ENCODE measurements at places on chromosomes 6 and 20.

- DNase-seq = no peak
Measured at GRCh38 chr6:38646166-38646878, 6.6 kb upstream of the BTBD9 start.

GRCh38 chr6:111242452-111242851 lies 155.1 kb downstream of the SLC16A10 start:
- DNase-seq = no peak

GRCh38 chr6:56842686-56843475 lies 112.0 kb upstream of the BEND6 start:
- DNase-seq = no peak

GRCh38 chr20:59032713-59033059 lies 551 bp upstream of the ATP5F1E start:
- no peak for DNase-seq

GRCh38 chr20:20331156-20331555 lies 36.7 kb upstream of the INSM1 start:
- DNase-seq = no peak

DNA sequence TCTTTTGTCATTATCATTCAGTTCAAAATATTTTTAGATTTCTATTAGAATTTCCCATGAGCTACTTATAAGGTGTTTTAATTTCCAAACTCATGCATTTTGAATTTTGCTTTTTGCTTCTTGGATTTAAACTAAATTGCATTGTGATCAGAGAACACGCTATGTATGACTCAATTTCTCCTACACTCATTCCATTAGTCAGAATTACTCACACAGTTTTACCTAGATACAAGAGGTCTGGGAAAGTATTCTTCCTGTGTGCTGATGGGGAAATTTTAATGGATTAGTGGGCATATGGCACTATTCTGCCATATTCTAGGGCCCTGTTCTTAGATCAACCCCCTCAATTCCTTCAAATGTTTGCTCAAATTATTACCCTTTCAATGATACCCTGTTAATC lies 49.9 kb upstream of the BMP5 start:
- DNase-seq = no peak

DNA sequence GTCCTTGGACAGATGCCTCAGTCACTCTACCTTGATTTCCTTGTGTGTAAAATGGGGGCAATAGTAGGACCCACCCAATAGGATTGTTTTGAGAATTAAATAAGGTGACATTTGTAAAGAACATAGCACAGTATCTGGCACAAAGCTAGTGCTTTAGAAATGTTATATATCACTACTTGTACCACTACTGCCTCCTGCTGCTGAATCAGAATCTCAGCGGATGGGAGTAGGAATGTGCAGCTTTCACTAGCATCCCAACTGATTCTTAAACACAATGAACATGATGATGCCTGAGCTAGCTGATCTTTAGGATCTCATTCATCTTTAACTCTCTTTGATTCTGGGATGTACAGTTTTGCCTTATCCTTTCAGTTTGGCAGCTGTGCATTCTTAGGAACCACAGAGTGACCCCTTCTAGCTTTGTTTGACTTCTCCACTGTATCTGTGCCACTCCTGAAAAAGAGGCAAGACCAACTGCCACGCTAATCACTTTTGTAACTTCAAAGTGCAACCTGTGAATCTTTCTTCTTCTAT lies 7.2 kb downstream of the PBOV1 start:
- no peak for DNase-seq

DNA sequence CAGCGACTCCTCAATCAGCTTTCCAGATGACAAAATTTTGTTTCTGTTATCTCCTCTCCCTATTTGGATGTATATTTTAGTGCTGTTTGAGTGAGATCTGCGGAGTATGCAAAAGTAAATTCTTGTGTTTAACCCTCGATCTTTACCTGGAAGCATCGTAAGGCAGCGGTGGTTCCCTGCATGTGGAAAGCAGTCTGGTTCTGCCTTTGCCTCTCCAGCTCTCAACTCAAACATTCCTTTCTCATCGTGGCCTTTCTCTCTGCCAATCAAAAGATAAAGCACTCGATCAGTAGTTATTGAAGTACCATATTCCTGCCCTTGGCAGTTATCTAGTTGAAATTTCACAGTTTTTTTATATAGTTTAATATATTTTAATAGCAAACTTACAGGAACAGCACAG lies 44.0 kb upstream of the BTN3A2 start:
- DNase-seq = no peak

DNA sequence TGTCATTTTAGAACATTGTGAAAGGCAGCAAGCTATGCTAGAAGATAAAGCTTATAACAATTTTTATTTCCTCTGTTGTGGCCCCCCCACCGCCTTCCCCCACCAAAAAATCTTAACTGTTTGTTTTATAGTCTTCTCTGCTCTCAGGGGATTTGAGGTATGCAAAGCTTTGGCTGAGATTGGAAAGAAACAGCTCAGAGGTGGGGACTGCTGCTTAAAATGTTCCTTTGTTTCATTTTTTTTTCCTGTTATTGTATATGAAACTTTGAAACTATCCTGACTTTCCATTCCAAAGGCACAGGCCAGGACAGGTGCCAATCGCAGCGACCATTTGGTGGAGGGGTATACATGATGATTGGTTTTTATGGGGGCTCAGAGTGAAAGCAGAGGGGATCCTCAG lies 114.7 kb upstream of the PHACTR1 start:
- DNase-seq = no peak

DNA sequence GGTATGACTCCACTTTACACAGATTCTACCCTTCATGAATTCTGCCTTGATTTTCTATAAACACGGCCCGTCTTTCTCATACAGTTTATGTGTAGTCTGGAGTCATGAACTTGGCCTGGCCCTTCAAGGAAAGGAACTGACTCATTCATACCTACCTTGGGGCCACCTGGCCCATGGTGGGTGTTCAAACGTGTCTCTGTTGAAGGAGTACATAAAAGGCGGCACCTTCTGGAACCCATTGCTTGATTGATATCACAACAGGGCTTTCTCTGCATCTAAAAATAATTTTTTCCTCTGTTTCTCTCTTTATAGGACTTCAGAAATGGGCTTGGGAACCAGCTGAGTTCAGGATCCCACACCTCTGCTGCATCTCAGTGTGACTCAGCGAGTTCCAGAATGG lies 363.0 kb upstream of the SOX4 start:
- no peak for DNase-seq

DNA sequence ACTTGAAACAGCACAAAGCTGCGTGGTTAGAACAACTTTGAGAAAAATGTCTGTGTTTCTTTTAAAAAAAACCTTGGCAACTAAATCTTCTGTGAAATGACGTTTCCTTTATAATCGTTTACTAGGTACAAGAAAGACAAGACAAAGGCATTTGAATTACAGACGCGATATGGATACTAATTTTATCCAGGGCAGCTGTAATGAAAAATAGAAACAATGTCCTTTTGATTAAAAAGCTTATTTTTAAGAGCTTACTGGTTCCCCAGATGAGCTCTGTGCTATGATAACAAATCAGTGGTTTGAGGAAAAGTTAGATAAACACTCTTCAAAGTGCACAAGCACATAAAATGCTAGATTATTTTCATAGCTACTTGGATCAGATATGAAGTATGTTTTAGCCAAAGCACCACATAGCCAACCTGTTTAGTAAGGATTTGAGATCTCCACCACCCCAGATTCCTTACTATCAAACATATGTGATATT lies 1.6 kb upstream of the SYNCRIP start:
- no peak for DNase-seq

DNA sequence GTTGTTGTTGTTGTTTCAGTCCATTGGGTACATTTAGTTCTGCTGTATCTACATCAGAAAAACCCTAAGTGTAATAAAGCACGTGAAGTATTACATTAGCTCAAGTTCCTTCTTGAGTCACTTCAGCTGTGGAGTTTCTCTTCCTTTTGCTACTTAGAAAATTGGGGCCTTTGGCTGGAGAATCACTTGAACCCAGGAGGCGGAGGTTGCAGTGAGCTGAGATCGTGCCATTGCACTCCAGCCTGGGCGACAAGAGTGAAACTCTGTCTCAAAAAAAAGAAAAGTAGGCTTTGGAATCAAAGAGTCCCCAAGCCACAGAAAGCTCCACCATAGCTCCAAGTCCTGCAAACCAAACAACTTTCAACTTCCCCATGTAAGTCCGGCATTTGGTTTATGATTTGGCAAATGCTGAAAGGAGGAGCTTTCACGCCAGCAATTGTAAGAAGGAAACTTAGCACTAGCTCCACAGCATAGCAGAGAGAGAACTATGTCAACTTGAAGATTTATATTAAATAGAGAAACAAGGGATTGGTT lies 56.5 kb upstream of the RNF144B start:
- no peak for DNase-seq

- DNase-seq = no peak
Measured at GRCh38 chr6:147141711-147142308, 62.4 kb upstream of the STXBP5 start.

- no peak for DNase-seq
Measured at GRCh38 chr6:41442800-41443501, 103.2 kb upstream of the FOXP4 start.

GRCh38 chr6:64197246-64197645 lies 561.6 kb downstream of the PHF3 start:
- DNase-seq = no peak

DNA sequence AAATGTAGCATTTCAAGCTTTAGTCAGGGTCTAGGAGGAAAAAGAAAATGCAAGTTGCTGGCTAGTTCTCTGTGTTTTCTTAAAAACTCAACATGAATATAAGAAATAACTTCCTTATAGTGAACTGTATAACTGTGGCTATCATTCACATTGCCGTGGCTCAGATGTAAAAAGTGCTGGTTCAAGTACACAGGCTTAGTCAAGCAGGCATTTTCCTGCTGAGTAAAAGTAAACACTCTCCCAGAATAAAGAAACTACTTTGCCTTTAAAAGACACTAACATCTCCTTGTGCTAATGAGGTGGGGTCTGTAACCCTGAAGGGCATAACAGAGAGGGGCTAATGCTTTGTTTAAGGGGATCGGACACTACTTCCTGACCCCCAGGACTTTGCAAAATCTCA lies 3.3 kb downstream of the ATP5F1E start:
- DNase-seq = no peak

DNA sequence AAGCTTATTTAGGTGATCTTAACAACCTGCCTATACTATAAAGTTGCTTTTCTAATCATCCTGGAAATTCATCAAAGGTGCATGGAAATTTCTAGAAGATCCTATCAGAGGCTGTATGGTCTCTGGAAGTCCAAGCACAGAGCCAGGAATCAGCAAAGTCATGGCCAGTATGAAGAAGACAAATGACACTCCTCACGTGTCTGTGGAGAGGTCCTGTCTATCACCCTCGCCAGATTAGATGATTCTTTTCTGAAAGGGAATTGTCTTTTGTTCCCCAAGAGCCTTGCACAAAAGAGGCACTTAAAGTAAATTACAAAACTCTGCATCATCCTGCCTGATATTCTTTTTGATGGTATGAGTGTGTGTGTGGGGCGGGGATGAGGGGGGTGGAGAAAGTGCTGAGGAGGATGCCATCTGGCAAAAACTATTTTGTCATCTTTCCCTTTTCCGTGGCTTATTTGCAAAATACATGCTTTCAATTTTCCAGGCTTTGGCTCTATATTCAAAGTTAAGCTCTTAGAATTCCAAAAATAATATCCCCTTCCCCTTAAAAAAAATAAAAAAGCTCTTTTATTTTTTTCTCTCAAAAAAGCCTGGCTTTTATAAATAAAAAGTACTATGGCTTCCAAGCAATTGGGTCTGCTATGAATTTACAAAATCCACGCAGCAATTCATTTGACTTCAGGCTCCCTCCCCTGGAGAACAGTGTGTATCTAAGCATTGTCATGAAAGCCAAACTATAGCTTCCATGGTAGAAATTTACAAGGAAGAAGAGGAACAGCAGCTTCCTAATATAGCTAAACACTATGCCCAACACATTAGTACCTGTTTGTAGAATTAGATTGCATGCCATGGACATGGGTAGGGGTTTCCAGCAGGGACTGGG lies 185.2 kb upstream of the ARG1 start:
- no peak for DNase-seq

DNA sequence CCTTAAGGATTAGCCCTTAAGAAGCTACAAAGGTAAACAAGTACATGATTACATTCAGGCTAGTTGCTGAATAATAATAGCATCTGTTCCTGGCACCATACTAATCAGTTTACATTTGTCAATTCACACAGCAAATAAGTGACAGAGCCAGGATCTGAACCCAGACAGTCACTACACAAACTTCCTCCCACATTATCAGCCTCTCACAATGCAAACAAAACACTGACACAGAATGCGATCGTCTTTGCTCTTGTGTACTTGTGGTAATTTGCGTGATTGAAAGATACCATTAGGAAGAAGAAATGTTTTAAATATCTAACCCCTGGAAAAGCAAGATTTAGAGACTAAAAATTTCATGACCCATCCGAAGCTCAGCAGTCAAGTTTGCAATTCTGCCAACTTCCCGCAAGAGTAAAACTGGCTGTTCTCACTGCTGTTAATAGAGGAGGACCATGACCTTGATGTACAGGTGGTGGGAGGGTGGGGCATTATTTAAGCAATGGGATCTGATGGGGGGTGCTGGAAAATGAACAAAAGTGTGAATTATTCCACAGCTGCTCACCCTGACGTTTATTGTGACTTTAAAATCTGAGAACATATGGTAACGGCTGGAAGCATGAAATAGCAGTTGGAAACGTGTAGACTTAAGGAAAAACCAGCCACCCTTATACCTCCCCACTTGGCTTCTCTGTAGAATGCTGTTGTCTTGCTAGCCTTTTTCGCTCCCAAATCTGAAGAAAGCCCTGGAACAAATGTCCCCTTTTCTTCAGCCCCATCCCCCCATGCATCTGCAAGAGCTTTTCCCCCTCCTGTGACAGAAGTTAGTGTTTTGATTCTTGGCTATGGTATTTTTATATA lies 95.3 kb upstream of the ARMC2 start:
- DNase-seq = no peak

GRCh38 chr20:62663145-62664018 lies 21.1 kb downstream of the SLCO4A1 start:
- DNase-seq = no peak

GRCh38 chr20:31497838-31498540 lies 16.3 kb upstream of the HM13 start:
- DNase-seq = no peak

- no peak for DNase-seq
Measured at GRCh38 chr20:2825761-2826160, 9.6 kb downstream of the TMEM239 start.

DNA sequence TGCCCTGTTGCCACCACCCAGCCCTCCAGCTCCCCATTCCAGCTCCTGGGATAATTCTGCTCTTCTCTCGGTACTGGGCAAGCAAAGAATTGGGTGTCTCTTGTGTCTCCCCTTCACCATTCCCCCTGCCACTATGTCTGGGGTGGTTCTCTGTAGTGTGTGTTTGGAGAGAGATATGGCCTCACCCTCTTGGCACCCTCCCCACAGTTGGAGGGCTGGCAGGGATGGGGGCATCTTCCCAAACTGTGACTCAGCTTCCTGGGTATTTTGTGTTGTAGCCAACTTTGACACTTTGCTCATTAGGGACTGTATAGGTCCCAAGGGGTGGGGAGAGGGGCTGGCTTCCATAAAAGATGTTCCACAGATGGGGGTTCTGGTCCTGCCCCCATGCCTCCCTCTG lies 1.7 kb downstream of the TNXB start:
- DNase-seq = no peak

- DNase-seq = no peak
Measured at GRCh38 chr6:170280689-170281045, 10.2 kb downstream of the DLL1 start.
